ENCODE measurements at places on chromosomes 2 and 18.

GRCh38 chr2:21317131-21317530 is 193.4 kb downstream of the TDRD15 start:
- no peaks in the 10 kb centered on the region for H3K36me3 ChIP-seq
- H3K27ac ChIP-seq = no peak overlapping the region
- no peaks in the 10 kb centered on the region for H3K4me1 ChIP-seq
- H3K27me3 ChIP-seq = no peaks in the 10 kb centered on the region
- H3K4me3 ChIP-seq = no peak overlapping the region
- no peak for DNase-seq

- H3K4me3 ChIP-seq = no peak overlapping the region
- no peak for DNase-seq
- peaks cover 2% of the 10 kb centered on the region for H3K27me3 ChIP-seq
- H3K27ac ChIP-seq = no peak overlapping the region
- peaks cover 2% of the 10 kb centered on the region for H3K4me1 ChIP-seq
Observed at GRCh38 chr2:129761569-129762021, 217.9 kb upstream of the RAB6C start.

DNA sequence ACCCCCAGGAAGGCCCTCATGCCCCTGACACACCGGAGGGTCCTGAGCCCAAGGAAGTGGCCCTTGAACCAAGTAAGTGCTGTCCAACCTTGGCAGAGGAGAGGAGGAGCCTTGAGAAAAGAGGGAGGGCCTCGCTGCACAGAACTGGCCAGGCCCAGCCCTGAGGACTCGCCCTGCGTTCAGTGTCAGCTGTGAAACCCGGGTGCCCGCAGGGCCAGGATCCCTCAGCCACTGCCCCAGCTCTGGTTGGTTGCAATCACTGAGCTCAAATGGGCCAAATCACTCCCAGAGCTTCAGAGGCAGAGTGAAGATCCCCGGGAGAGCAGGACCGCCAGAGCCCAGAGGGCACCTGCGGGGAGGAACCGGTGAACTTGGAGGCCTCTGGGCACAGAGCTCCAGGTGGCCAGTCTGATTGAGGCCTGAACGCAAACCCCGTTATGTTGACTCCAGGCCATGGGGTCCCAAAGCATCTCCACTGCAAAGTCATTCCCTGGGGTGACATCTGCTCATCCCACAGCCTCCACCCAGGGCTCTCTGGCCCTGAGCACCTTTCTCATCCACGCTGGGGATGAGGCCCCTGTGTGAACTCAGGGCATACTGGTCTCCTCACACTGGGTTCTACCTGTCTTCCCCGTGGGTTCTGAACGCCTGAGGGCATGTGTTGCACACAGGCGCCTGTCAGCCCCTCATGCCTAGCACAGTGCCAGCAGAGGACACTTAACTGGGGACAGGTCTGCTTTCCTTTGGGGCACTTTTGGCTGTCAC is 11.9 kb downstream of the GBX2 start:
- no peaks in the 10 kb centered on the region for H3K36me3 ChIP-seq
- H3K4me3 ChIP-seq = no peak overlapping the region
- no peaks in the 10 kb centered on the region for H3K4me1 ChIP-seq
- no peak overlapping the region for H3K27ac ChIP-seq

- no peak overlapping the region for H3K4me3 ChIP-seq
- no peaks in the 10 kb centered on the region for H3K4me1 ChIP-seq
- H3K27me3 ChIP-seq = peaks cover 10% of the 10 kb centered on the region
- H3K27ac ChIP-seq = no peak overlapping the region
- no peaks in the 10 kb centered on the region for H3K36me3 ChIP-seq
Observed at GRCh38 chr2:21055451-21055850, 11.6 kb upstream of the APOB start.

GRCh38 chr2:3492951-3493614 is 26.2 kb downstream of the ADI1 start:
- no peak overlapping the region for H3K4me3 ChIP-seq
- H3K27me3 ChIP-seq = no peaks in the 10 kb centered on the region

DNA sequence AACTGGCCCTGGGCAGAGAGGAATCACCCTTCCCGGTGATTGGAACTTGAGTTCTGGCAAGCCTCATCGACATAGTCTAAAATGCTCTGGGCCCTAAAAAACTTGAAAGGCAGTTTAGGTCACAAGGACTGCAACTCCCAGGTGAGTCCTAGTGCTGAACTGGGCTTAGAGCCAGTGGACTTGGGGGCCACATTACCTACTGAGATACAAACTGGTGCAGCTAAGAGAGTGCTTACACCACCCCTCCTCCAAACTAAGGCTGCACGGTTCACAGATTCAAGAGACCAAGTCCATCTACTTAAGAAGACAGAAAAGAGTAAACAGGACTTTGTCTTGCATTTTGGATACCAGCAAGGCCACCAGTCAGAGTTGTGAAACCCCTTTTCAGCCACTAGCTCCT is 25.3 kb downstream of the ZNF519 start:
- H3K27ac ChIP-seq = no peak overlapping the region
- no peaks in the 10 kb centered on the region for H3K27me3 ChIP-seq
- no peak overlapping the region for H3K4me3 ChIP-seq
- no peak for DNase-seq
- H3K4me1 ChIP-seq = no peaks in the 10 kb centered on the region
